ENCODE measurements at places on chromosomes 3 and 15.

DNA sequence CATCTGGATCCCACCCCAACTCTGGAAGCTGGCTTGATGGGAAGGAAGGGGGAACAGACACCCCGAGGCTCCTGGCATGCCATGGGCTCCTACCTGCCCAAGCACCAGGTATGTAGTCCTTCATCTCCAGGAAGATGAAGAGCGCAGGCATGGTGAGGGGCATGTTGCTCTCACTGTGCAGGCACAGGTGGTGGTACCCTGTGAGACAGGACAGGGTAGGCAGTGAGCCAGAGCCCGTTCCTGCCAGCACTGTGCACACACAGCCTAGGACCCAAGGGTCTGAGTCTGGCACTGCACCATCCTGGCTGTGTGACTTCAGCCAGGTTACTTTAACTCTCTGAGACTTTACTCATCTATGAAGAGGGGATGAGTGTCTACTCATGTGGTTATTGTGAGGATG lies 9.4 kb upstream of the ANKRD63 start:
- no peak for DNase-seq

- DNase-seq = peak; percentile 96
Measured at GRCh38 chr3:55198554-55198953, 270.7 kb upstream of the LRTM1 start.

GRCh38 chr3:16151109-16151508 lies 23.4 kb upstream of the GALNT15 start:
- DNase-seq = peak; percentile 78

DNA sequence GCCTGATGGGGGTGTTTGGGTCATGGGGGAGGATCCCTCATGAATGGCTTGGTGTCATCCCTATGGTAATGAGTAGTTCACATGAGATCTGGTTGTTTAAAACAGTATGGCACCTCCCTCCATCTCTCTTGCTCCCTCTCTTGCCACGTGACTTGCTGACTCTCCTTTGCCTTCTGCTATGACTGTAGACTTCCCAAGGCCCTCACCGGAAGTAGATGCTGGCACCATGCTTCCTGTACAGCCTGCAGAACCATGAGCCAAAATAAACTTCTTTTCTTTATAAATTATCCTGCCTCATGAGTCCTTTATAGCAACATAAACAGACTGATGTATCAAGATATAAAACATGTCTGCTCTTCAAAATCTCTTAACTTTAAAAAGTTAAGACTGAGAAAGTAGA lies 96.1 kb downstream of the TFDP2 start:
- DNase-seq = no peak

- DNase-seq = no peak
Measured at GRCh38 chr3:114582929-114583328, 289.1 kb downstream of the TIGIT start.

DNA sequence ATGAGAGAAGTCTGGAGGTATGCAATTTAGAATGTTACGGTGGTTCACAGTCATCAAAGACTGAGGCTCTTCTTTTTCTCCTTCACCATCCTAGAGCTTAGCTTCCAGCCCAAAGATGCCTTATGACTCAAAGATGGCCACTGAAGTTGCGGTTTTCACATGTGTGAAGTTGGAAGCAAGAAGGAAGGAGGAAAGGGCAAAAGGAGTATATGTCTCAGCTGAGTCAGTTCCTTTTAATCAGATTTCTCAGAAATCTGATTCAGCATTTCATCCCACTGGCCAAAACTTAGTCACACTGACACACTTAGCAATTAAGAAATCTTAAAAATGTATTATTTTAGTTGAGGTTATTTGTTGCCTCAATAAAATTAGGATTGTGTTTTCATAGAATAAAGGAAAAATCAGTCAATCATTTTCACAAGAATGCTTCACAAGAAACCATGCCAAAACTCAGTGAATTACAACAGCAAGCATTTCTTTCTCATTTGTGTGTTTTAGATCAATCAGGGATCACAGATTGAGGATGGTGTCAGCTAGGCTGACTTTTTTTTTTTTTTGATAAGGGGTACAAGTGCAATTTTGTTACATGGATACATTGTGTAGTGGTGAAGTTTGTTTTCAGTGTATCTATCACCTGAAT lies 211.1 kb upstream of the GADL1 start:
- peak; percentile 97 for DNase-seq

DNA sequence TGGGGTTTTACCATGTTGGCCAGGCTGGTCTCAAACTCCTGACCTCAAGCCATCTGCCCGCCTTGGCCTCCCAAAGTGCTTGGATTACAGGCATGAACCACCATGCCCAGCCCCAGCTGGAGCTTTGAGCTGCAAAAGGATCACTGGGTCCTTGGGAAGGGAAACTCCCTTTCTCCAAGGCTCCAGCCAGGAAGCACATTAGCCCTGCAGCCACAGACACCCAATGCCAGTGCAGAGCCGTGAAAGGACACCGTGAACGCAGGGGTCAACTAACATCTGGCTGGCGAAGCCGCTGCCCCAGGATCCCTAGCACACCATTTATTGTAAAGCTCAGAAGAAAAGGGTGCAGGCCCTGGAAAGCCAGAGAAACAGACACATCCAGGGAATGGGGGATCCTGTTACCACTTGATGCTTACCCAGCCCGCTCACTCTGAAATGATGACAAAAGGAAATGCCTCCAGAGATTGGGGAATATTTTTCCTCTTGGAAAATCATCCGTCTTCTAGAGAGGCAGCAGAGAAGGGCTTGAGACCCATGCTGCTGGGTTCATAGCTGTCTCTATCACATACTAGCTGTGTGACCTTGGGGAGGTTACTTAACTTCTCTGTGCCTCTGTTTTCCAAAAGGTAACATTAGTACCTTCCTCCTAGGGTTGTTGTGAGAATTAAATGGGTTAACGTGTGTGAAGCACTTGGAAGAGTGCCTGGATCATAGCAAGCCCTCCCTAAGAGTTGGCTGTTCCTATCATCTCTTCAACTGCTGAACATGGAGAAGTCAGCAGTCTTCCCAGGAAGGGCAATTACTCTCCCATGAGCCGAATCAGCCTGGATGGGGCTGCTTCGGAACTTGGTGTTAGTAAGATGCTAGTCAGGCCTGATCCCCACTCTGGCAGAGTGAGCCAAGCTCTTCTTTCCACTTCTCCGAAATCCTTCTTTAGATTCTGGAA lies 40.8 kb downstream of the LMCD1 start:
- peak; percentile 55 for DNase-seq

- no peak for DNase-seq
Measured at GRCh38 chr3:20147361-20147760, 38.6 kb downstream of the SGO1 start.

GRCh38 chr3:195169011-195169649 lies 101.8 kb downstream of the XXYLT1 start:
- no peak for DNase-seq

DNA sequence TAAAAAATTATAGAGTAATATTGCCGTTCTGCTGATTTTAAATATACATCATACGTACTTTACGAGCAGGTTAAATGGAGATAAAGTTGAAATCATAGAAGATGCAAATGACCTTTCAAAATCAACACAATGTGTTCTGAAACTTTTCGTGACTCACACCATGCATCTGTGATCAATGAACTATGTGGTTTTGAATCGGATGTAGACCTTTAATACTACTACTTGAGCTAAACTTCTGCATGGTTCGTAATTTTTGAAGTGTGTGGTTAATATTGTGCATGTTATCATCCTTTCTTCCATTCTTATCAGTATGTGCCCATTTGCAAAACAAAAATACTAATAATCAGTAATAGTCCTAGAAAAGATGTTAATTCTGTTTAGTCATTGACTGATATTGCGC lies 58.9 kb downstream of the GASK1A start:
- DNase-seq = no peak

DNA sequence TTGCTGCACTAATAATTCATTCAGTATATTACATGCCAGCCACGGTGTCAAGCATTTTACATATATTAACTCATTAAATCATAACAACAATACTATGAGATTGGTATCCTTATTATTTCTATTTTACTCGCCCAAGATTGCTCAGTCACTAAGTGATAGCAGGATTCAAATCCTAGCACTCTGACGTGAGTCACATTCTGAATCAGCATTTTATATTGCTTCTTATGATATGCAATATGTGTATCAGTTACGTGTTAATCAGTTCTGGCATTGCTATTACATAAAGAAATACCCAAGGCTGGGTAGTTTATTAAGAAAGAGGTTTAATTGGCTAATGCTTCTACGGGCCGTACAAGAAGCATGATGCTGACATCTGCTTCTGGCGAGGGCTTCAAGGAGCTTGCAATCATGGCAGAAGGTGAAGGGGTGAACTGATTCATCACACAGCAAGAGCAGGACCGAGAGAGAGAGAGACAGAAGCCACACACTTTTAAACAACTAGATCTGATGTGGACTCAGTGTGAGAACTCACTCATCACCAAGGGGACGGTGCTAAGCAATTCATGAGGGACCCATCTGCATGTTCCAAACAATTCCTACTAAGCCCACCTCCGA lies 166.5 kb upstream of the TMCO5A start:
- peak; percentile 40 for DNase-seq

DNA sequence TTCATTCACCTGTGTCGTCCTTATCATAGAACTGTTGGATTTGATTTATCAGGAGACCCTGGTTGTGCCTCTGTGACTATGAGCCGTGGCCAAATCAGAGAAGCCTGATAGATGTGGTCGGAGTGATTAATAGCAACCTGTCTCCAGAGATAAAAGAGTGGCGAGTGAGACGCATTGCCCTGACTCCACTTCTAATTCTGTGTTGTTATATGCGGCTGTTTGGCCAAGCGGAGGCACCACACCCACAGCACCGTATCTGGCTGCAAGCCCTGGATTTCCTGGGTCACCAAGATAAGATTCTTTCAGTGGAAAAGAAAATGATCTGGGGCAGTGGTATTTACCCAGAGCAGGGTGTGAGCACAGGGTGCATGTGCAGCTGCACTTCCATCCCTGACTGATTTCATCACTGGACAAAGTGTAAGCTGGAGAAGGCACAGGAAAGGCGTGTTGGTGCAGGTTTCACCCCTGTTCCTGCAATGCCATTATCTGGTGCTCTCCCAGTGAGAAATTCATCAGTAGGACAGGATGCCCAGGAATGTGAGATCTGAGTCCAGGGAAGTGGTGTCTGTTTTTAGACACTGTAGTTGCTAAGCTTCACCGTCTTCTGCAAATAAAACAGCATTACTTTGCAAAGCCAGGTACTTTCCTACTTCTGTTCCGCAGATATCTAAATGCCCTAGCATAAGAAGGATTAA lies 84.6 kb downstream of the CD47 start:
- no peak for DNase-seq

- DNase-seq = no peak
Measured at GRCh38 chr3:108473711-108474110, 36.7 kb downstream of the MYH15 start.

- DNase-seq = peak; percentile 42
Measured at GRCh38 chr3:42704136-42704841, 1.7 kb upstream of the HHATL start.

GRCh38 chr3:69930564-69930963 lies 69.0 kb upstream of the SAMMSON start:
- no peak for DNase-seq

DNA sequence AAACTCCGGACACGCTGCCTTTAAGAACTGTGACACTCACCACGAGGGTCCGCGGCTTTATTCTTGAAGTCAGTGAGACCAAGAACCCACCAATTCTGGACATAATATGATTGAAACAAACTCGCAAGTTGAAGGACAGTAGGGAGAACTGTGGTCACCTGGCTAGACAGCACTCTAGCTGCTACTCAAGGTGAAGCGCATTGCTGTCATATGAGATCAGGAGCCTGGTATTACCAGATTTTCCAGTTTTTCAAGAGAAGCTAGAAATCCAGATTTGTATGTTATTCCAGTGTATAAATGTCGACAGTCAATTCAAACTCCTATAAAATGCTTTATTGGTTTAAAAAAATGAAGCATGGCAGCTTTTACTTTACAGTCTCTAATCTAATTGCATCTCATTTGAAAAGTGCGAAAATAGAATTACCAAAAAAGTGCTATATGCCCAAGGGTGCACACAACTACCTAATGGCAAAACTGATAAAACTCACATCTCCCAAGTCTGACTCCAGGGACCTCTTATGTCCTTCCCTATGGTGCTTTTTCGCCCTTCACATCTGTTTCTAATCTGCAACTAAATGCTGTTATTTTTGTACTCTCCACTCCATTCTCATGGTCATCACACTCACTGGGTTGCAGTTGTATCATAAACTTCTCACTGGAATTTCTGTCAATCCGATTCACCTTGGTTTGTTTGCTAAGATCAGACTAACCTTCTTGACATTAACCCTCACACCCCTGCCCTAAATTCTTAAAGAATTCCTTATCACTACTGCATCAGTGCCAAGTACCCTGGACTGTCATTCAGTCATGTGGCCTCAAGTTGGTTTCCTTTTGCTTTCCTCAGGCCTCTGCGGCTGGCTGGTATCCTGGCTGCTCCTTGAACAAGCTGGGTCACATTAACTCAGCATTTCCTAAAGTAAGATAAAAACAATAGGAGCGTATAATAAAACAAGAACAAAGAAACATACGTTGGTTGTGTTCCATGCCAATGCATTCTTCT lies 31.5 kb upstream of the ARHGEF26 start:
- DNase-seq = peak; percentile 3

DNA sequence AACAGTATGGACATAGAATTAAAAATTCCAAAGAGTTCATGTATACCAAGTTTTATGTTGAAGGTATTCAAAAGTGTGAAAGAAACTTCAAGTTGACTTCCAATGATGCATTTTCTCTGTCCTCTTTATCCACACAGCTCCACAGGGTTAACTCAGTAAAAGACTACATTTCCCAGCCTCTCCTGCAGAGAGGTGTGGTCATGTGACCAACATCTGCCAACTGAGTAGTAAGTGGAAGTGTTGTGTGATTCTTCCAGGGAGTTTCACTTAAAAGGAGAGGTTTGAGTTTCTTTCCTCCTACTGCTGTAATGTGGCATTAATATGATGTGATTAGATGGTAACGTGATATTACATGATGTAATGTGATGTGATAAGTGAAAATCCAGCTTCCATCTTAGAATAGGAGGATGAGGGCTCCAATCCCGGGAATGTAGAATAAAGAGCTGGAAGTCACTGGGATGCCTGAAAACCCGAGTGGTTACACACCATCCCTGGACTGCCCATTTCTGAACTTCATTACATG lies 280.6 kb downstream of the ARRDC4 start:
- DNase-seq = peak; percentile 21

GRCh38 chr3:41525303-41526064 lies 326.2 kb downstream of the CTNNB1 start:
- DNase-seq = no peak

DNA sequence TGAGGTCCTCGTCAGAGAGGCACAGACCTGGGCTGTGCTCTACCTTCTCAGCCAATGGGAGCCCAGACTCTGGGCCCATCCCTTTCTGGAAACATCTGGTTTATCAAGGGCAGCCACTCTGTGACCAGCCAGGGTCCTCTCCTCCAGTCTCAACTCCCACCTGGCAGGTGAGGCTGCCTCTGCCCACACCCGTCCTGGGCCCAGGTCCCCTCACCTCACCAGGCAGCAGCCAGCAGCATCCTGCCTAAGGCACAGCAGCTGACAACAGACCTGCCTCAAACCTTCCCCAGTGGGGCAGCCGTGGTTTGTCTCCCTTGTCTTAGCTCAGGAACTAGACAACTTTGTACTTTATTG lies 8.7 kb upstream of the VIPR1 start:
- DNase-seq = no peak

DNA sequence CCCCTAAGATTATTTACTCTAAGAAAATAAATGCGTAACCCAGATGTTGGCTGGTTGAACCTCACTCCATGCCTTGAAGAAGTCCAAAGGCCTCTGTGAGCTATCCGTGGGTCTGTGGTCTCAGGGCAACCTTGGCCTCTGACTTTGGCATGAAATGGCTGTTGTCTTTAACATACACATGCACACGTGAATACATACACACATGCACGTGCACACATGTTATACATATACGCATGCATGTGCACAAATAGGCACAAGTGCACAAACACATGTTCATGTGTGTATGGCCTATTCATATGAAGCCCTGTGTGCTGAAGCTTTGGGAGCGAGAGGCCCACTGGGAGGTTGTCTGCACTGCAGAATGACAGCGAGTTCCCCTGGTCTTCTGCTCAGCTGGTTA lies 50.8 kb downstream of the KLF15 start:
- no peak for DNase-seq

Measured in RPMI7951 (cell line).